Stimulated activated naive CD4-positive, alpha-beta T cell treated with Interleukin-2 at 50 U/mL for 16 hours (primary cell): ENCODE measurements at places on chromosomes 3 and 15.

- DNase-seq, result no peak
Observed at GRCh38 chr3:15300323-15301078, 31.9 kb downstream of the SH3BP5 start.

GRCh38 chr15:63522225-63522578 lies 17.8 kb downstream of the USP3 start:
- DNase-seq, result no peak

DNA sequence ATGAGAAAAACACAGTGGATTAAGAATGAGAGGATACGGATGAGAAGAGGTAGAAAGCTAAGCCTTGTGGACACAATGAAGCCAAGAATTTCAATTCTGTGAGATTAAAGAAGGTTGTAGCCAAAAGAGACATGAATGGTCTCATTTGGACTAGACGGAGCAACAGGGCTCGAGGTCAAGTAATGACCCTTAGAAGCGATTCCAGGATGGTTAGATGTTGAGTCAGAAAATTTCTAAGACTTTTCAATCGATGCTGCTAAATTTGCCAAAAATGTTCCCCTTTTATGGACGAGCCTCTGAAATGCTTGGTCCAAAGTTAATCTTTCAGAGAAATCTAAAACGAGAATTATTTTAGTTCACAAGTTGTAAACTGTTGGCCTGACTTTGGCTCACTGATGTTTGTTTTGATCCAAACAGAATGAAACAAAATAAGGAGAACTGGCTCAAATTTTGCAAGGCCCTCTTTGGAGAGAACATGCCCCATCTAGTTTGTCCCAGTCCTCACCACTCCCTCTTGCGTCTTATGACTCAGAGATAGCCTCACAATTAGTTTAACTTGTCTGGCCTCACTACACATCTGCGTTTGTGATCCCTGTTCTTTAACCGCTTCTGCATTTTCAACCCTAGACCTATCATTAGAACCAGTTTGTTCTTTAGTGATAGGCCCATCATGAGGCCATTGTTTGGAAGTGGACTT lies 235.5 kb downstream of the PDZRN3 start:
- DNase-seq, result no peak

- no peak for DNase-seq
Observed at GRCh38 chr3:17258823-17259436, 374.2 kb downstream of the PLCL2 start.

- no peak for DNase-seq
Observed at GRCh38 chr15:33985751-33986150, 17.5 kb downstream of the CHRM5 start.

DNA sequence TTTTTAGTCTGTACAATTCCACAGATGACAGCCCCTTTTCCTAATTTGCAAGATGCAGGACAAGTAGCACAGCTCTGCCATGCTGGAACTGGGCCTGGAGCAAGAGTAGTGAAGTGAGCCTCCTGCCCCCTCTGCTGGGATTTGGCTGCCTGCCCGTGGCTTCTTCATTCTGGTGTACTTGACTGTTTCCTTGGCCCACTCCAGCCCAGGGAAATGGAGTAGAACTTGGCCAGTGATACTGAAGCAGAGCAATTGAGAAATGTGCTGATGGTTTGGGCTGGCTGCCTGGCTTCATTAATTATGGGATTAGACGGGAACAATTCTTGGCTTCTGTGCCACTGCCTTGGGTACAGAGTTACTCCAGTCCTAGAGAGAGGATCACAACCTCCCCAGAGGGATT lies 2.8 kb downstream of the GPD1L start:
- DNase-seq, result no peak

GRCh38 chr3:24736701-24737100 lies 242.1 kb upstream of the THRB start:
- DNase-seq, result no peak

GRCh38 chr15:71804695-71805470 lies 5.5 kb upstream of the NR2E3 start:
- no peak for DNase-seq
